Activated CD4-positive, alpha-beta T cell treated with anti-CD3 and anti-CD28 coated beads for 4 hours (primary cell): ENCODE measurements at places on chromosomes 1 and 21.

DNA sequence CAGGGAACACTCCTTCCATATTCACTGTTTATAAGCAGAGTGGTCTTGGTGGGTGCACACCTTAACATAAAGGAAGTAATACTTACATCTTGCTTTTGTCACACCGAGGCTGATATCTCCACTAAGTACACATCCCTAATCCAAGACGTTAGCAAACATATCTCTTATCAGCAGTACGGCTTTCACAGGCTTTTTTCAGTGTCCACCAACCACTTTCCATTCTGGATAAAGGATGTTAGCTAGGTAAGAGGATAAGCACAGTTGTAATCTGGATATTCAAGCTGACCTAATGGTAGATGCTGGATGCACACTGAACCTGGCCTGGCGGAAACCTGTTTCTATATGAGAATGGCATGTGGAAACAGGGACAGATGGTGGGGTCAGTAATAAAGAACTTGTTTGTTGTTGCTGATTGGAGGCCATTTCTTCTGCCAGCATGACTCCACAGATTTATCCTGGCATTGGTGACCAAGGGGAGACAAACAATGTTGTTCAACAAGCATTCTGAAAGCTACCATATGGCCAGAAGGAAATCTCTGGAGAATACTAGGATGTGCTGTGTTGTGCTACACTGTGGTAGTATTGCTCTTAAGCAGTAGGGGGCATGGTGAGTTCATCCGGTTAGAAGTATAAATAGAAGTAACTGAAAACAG, 416.4 kb downstream of the PTBP2 start:
- DNase-seq: no peak

- DNase-seq: no peak
Observed at GRCh38 chr1:6577831-6578525, 1.8 kb upstream of the ZBTB48 start.

GRCh38 chr1:244920911-244921761, 56.8 kb upstream of the HNRNPU start:
- DNase-seq: no peak

DNA sequence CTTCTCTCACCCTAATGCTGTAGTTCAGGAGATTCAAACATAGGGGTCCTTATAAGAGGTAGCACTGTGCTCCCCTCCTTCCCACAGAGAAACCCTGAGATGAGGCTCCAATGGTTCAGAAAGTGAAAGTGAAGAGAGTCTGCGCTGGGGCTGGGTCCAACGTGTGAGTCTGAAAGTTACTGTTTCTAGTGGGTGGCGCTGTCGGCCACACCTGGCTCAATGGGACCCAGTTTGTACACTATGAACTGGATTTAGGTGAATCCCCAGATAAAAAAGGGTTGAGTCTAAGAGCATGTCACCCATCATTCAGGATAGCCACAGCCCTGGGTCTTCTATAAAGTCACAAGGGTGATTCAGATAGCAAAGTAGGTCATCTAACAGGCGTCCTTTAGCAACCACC, 2.8 kb downstream of the SMCP start:
- DNase-seq: no peak

GRCh38 chr1:23436520-23437354, 12.2 kb upstream of the TCEA3 start:
- peak; percentile 26 for DNase-seq
